ENCODE measurements at places on chromosomes 5 and 9.

GRCh38 chr5:150656191-150657132 lies 4.6 kb upstream of the MYOZ3 start:
- DNase-seq: peak; percentile 26

GRCh38 chr9:12464910-12465512 lies 228.2 kb upstream of the TYRP1 start:
- DNase-seq: no peak

DNA sequence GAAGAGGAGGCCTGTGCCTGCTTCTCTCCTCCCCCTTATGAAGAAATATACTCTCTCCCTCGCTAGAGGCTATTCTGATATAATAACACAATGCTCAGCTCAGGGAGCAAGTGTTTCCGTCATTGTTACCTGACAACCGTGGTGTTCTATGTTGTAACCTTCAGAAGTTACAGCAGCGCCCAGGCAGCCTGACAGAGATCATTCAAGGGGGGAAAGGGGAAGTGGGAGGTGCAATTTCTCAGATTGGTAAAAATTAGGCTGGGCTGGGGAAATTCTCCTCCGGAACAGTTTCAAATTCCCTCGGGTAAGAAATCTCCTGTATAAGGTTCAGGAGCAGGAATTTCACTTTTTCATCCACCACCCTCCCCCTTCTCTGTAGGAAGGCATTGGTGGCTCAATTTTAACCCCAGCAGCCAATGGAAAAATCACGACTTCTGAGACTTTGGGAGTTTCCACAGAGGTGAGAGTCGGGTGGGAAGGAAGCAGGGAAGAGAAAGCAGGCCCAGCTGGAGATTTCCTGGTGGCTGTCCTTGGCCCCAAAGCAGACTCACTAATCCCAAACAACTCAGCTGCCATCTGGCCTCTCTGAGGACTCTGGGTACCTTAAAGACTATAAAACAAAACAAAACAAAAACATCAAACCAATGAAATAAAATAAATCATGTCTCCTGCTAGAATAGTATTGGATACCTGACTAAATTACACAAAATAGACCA lies 1.3 kb downstream of the TMEM174 start:
- no peak for DNase-seq

- peak; percentile 69 for DNase-seq
These were observed 43.9 kb upstream of the PRRC2B start for GRCh38 chr9:131349881-131350563.

GRCh38 chr5:91059409-91059808 lies 323.7 kb downstream of the ARRDC3 start:
- DNase-seq: no peak
